ENCODE measurements at places on chromosomes 12 and 14. TPM values are rescaled to one million over a fixed set of nuclear protein-coding genes. Genes with fewer than 3 reads are reported as not detected.

DNA sequence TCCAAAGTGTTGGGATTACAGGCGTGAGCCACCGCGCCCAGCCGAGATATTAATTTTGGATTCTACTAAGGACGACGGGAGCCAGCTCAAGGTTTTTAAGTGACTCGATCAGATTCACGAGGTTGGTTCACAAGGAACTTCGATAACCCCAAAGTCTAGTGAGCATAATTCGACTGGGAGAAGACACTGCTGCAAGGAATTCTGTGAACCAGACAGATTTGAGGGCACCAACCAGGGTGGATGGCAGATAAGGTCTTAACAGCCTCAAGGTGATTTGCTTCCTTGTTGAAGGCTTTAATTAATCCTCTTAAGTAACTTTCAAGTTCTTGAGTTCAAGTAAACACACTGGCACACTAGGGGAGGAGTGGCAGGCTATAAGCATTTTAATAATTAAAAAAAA lies 1.1 kb upstream of the KLHDC2 start:
- no peak for DNase-seq

- no peak for DNase-seq
Observed at GRCh38 chr12:30996752-30997151, 70.2 kb downstream of the TSPAN11 start.

DNA sequence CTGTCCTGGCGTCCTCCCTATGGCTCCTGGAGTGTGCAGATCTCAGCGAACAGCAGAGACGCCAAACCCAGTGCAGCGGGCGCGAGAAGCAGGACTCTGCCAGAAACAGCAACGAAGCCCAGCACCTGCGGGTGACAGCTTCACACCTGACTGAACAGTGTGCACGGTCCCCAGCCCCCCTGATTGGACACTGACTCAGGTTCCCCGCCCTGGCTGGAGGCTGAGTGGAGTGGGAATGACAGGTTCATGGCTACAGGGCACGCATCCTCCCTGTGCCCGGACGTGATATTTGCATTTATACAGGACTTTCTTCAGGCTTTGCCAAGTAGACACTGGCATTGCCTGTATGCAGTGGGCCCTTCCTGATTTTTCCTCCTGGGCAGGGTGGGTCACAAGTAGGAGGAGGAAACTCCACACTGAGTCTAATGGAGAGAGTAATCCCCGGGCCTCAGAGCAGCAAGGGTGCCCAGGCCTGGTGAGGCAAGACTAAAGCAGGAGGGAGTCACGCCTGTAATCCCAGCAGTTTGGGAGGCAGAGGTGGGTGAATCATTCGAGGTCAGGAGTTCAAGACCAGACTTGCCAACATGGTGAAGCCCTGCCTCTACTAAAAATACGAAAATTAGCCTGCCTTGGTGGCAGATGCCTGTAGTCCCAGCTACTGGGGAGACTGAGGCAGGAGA lies 71.6 kb downstream of the ASCL4 start:
- no peak for DNase-seq

DNA sequence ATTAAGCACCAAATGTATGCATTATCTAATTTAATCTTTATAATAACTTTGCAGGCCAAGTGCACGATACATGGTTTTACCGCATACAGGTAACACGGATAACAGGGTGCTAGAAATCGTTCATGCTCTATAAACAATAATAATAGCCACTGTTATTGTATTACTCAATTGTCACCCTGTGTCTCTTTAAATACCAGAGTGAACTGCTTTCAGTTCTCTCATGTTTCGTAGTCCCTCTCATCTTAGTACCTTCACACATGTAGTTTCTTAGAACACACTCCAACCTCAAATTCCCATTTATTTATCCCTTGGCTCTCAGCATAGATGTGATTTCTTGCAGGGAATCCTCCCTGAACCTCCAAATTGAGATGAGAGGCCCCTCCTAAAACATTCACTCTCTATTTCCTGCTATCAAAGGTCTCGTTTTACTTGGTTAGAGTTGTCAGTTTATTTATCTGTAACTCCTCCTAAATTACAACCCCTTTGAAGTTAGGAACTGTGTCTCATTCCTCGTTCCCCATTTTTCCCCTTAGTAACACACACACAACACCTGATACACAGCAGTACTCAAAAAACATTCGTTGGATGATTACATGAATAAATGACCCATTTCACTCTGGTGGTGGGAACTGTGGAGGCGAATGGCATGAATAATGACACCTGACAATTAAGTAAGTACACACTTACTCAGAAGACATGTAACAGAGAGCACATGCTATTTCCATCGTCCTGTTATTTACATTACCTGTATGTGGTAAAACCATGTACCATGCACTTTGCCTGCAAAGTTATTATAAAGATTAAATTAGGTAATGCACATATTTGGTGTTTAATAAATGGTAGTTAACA lies 134.6 kb downstream of the BTG1 start:
- no peak for DNase-seq

GRCh38 chr12:132804426-132804861 lies 24.2 kb downstream of the GOLGA3 start:
- no peak for DNase-seq

DNA sequence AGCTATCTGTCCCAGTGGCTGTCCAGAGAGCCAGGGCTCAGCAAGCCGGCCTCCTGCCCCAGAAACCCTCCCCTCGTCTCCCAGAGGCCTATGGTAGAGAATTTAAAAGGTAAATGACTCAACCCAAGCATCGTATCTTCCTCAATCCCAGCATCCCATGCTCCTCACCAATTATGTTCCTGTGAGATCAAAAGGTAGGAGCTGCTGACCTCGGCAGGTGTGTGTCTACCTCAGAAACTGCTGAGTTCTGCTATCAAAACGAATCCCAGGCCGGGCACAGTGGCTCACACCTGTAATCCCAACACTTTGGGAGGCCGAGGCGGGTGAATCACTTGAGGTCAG lies 49.3 kb downstream of the FOXN3 start:
- no peak for DNase-seq

- no peak for DNase-seq
Observed at GRCh38 chr12:113416091-113416754, 6.0 kb upstream of the SDSL start.

DNA sequence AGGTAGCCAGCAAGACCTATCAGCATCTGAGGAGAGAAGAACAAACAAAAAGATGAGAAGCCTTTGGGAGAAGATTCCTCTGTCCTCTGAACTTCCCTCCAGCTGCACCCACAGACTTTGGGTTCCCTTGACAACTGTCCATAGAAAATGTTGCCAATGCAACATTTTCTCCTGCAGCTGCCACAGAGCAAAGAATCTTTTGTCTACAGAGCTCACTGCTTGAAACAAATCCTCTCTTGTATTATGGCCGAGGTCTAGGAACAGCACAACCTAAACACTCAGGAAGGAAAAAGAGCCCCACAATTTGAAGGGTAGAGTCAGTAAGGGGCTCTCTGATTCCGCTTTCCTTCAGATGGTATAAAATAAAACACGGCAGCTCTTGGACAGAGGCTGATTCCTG lies 14.3 kb downstream of the POMT2 start:
- no peak for DNase-seq

- no peak for DNase-seq
Observed at GRCh38 chr14:50937325-50937724, 7.0 kb downstream of the PYGL start.

DNA sequence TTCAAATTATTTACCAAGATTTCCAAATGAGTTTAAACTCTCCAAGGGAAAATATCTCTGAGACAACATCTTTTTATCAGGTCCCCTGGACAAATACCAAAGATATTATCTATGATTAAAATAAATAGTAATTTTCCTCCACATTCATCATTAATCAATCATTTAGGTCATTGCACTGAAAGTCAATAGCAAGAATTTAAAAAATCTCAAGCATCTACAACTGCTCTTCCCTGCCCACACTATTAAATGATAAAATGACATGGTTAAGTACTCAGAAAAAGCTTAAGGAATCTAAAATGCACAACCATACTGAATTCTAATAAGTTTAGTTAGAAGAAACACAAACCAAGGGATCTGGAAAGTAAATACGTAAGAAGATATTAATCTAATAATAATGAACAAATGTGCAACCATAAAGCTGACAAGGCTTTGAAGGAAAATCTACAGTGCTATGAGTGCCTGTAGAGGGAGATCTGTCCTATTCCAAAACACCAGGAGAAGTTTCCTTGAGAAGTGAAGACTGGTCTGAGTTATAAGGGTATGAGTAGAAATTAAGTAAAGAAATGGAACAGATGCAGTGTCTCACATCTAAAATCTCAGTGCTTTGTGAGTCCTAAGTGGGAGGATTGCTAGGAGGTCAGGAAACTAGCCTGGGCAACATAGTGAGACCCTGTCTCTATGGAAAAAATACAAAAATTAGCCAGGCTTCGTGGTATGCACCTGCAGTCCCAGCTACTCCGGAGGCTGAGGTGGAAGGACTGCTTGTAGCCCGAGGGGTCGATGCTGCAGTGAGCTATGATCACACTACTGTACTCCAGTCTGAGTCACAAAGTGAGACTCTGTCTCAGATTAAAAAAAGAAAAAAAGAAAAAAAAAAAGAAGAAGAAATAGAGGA lies 19.2 kb downstream of the INTS13 start:
- DNase-seq: no peak

DNA sequence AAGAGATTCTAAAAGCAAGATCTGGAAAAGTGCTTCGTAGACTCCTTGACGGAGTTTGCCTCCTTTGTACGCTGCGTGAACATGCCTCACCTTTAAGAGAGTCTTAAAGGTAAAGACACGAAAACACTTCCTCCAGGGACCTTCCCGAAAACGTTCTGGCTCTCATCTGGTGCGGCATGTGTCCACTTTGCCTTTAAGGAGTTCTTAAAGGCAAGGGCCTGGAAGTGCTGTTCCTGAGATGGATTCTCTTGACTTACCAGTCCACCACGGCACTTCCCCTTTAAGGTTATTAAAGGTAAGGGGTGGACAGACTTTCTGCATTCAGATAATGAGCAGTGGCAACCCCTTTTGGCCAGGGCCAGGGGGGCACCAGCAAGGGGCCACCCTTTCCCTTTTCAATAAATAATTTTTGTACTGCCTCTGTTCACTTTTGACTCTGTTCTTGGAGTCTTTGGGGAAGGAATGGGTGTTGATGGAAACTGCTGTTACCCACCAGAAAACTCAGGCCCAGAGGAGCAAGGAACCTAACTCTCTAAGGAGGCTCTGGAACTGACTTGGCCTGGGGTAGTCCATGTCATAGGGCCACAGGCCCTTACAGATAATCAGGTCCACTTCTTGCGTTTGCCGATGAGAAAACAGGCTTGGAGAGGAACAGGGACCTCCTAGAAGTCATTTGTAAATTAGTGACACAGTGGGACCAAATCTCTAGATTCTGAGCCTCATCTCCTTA lies 4.4 kb downstream of the REM2 start:
- peak; percentile 56 for DNase-seq

- no peak for DNase-seq
Observed at GRCh38 chr12:40215982-40216381, 8.8 kb upstream of the LRRK2 start.

DNA sequence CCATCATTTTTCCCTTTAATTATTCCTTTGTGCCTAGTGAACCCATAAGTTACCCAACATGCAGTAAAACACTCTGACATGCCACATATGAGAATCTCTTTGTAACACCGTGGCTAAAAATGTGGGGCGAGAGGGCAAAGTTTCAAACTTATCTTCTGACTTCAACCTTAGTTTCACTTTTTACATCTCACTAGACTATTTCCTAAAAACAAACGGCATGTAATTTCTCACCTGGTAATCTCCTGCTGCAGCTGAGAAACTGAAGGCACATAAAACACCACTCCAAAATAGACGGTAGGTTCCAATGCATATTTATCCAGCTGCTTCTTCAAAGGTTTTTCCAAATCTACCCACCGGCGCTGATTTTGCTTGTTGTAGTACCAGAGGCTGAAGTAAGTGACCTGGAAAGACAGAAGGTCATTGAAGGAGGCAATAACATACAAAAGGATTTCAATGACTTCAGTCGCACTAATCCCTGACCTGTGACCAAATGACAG lies 37.9 kb downstream of the PTPN21 start:
- no peak for DNase-seq

GRCh38 chr12:22543246-22544037 lies 900 bp downstream of the C2CD5 start:
- peak; percentile 33 for DNase-seq

- no peak for DNase-seq
Observed at GRCh38 chr12:124648710-124649384, 81.4 kb upstream of the NCOR2 start.

The ADCK1 gene
- 6.2 TPM for total RNA-seq

The SSTR1 gene
- 0.21 TPM for total RNA-seq

The EGLN3 gene
- 14.2 TPM for total RNA-seq

The SLC6A15 gene
- 5.3 TPM for total RNA-seq
